ENCODE measurements at places on chromosomes 7 and 10.

DNA sequence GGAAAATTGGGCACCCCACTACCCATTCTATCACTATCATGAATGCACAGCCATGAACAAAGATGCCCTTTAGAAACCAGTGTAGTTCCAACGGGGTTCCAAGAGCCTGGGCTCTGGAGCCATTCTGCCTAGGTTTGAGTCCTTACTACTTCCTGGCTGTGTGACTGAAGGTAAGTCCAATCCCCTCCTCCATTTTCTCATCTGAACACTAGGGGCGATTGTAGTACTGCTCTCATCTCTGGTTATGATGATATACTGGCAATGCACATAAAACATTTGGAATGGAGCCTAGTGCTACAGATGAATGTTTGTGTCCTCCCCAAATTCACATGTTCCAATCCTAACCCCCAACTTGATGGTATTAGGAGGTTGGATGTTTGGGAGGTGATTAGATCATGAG lies 28.1 kb upstream of the CDH23 start:
- no peak for DNase-seq

GRCh38 chr10:113433711-113434110 lies 119.1 kb upstream of the HABP2 start:
- DNase-seq = no peak

GRCh38 chr10:33352175-33352574 lies 17.7 kb upstream of the NRP1 start:
- DNase-seq = no peak

GRCh38 chr10:17533731-17534130 lies 79.3 kb upstream of the ST8SIA6 start:
- DNase-seq = no peak

- no peak for DNase-seq
Observed at GRCh38 chr7:22653951-22654350, 73.0 kb upstream of the IL6 start.

DNA sequence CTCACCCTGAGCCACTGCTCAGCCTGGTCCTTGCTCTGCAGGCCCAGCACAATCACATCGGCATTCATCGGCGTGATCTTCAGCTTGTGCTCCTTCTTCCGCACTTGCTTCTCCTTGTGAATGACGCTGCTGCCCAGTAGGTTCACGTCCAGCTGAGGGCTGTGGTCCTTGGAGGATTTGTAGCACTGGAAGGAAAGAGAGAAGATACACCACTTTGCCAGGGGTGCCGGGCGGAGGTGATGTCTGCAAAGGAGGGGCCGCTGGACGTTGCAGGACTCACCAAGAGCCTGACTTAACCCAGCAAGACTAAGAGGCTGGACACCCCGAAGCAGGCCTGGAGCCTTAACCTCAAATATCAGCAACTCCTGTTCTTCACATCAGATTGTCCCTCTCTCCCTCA lies 74.8 kb downstream of the VWA2 start:
- DNase-seq = no peak

GRCh38 chr7:131222171-131222570 lies 105.5 kb upstream of the MKLN1 start:
- no peak for DNase-seq

- DNase-seq = no peak
Observed at GRCh38 chr7:141128506-141128905, 54.6 kb downstream of the TMEM178B start.

DNA sequence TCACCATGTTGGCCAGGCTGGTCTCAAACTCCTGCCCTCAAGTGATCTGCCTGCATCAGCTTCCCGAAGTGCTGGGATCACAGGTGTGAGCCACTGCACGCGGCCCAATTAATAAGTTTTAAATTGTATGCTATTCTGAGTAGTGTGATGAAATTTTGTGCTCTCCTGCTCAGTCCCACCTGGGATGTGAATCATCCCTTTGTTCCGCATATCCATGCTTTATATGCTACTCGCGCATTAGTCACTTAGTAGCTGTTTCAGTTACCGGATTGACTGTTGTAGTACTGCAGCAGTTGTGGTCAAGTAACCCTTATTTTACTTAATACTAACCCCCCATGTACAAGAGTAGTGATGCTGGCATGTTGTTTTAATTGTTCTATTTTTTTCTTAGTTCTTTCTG lies 47.3 kb upstream of the OIT3 start:
- DNase-seq = no peak

GRCh38 chr7:40544221-40544723 lies 409.5 kb downstream of the SUGCT start:
- DNase-seq = no peak
